ENCODE measurements at places on chromosomes 12 and 14.

DNA sequence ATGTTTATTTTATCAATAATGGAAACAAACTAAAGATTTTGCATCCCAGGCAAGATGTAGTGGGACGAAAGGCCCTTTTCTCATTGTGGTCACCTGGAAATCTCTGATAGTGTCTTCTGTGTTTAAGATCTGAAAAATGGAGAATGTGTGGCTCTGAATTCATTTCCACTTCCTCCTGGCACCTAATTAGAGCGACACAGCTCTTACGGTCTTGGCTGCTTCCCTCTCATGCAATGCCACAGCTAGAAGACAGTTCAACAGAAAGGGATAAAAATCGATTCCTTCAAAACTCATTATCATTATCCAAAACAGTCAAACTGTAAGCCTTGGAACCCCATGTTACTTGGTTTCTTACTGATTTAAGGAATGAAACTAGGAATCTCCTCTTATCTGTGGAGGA, 9.3 kb downstream of the ST8SIA1 start:
- no peak for DNase-seq

- DNase-seq: no peak
Measured at GRCh38 chr12:105658389-105658788, 327.9 kb downstream of the C12orf75 start.

DNA sequence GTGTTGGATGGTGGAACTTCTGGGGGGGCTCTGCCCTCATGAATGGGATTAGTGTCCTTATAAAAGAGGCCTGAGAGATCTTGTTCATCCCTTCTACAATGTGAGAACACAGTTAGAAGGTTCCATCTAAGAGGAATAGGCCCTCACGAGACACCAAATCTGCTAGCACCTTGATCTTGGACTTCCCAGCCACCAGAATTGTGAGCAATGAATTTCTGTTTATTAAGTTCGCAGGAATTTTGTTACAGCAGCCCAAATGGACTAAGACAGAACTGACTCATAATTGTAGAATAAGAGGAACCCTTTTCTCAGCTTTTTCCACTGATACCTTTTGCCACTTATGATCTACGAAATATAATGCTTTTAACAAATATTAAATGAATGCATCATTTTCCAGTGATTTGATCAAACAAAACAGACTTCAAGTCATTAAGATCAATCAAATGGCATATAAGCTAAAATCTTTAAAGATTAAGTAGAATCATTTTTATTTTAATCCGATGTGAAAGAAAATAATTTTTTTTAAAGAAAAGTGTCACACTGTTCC, 68.2 kb downstream of the HECTD1 start:
- no peak for DNase-seq

- DNase-seq: no peak
Measured at GRCh38 chr12:124296916-124297351, 2.0 kb downstream of the RFLNA start.
